ENCODE measurements at places on chromosomes 1 and 21. TPM values are rescaled to one million over a fixed set of nuclear protein-coding genes. Genes with fewer than 3 reads are reported as not detected.

- peak; percentile 61 for DNase-seq
These were observed 17.5 kb downstream of the PFKL start for GRCh38 chr21:44317241-44317782.

The BRINP3 gene
- 1.6 TPM for total RNA-seq

The TMOD4 gene
- total RNA-seq = 0.88 TPM

The SPATA21 gene
- total RNA-seq = not detected

The ETV3L gene
- not detected for total RNA-seq

GRCh38 chr1:200272481-200273068, 137.3 kb downstream of the ZNF281 start:
- DNase-seq = no peak

GRCh38 chr1:50508040-50508586, 84.9 kb upstream of the DMRTA2 start:
- DNase-seq = no peak
